ENCODE measurements at places on chromosomes 13 and 19. TPM values are rescaled to one million over a fixed set of nuclear protein-coding genes. Genes with fewer than 3 reads are reported as not detected.

Gene SBK2
- total RNA-seq = 0.41 TPM

Gene AMH
- 0.82 TPM for total RNA-seq

Gene RXFP2
- 0.82 TPM for total RNA-seq

Gene CGB8
- total RNA-seq = not detected

Gene EPS8L1
- 2.9 TPM for total RNA-seq

Gene KLK12
- not detected for total RNA-seq

DNA sequence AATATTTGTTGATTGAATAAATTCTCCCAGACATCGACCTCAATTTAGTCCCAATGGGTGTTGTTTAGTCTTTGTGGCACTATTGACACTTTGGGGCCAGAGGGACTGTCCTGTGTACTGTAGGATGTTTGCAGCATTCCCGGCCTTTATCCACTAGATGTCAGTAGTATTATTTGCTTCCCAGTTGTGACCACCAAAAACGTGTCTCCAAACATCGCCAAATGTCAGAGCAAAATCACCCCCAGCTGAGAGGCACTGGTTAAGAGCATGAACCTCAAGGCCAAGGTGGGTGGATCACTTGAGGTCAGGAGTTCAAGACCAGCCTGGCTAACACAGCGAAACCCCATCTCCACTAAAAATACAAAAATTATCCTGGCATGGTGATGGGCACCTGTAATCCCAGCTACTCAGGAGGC lies 15.4 kb downstream of the NLRP12 start:
- DNase-seq = peak; percentile 43

GRCh38 chr13:33723365-33723764 lies 94.6 kb upstream of the RFC3 start:
- no peak for DNase-seq

DNA sequence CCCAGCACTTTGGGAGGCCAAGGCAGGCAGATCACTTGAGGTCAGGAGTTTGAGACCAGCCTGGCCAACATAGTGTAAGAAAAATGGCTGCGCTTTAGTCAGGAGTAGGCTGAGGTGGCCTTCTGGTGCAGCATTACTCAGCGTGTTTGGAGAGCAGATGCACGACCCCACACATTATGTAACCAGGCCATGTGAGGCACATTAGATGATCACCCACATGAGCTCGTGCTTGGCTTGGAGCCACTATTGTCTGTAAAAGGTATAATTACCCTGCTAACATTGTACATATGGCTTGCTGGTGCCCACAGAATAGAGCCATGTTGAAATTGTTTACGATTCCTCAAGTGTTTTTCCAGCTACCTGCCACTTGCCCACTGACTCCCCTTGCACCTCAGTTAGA lies 24.0 kb upstream of the SCEL start:
- DNase-seq = no peak

- no peak for DNase-seq
Observed at GRCh38 chr19:2503521-2504109, 27.7 kb downstream of the GADD45B start.

DNA sequence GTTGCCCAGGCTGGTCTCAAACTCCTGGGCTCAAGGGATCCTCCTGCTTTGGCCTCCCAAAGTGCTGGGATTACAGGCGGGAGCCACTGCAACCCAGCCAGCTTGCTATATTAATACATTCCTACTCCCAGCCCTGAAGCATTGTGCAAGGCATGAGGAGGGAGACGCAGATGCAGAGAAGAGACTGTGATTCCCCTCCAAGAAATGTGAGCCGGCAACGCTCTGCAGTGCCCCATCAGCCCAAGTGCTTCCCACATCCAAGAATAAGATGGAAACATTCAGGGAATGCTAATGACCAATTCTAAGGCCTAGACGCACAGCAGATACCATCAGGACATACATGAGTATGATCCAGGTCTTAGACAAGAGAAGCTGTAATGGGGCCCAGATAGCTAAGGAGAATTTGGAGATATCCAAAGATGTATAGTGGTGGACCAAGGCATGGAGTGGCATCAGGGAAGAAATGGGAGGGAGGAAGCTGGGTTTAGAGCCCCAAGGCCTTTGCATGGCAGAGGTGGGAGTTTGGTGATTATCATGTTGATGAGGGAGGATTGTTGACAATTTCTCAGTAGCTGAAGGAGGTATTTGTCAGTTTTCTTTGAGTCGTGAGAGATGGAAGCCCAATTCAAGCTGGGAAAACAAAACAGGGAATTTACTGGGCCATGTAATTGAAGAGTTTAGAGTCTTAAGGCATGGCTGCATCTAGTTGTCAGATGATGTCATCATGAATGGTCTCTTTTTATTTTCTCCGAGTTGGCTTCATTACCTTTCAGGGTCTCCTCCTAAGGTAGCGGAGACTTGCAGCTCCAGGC lies 2.9 kb downstream of the PPM1N start:
- no peak for DNase-seq

DNA sequence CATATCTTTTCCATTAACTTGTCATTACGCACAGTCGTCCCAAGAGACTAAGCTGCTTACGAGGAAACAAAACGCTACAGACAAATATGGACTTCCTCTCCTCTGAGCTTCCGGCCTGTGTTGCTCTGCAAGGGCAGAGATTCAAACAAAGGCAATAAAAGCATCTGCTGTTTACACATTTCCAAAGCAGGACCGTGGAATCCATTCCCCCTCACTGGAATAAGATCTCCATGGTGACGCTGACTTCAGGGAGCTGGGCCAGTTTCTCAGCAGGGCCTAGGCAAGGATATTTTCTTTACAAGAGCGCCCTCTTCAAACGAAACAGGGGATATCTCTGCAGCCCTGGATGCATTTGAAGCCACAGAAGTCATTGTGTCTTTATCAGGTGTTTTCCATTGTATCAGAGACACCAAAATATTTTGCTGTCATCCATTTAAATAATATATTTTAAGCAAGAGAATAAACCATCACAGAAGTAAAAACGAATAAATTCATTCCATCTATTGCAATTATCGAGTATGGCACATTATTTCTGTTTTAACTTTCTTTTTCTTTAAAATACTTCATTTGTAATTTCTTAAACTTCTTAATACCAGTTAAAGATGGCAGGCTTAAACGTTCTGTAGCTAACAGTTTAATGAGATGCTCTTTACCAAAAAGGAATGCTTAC lies 177.5 kb downstream of the DCLK1 start:
- DNase-seq = peak; percentile 40

- peak; percentile 8 for DNase-seq
Observed at GRCh38 chr19:19271828-19272599, 1.1 kb downstream of the TM6SF2 start.

DNA sequence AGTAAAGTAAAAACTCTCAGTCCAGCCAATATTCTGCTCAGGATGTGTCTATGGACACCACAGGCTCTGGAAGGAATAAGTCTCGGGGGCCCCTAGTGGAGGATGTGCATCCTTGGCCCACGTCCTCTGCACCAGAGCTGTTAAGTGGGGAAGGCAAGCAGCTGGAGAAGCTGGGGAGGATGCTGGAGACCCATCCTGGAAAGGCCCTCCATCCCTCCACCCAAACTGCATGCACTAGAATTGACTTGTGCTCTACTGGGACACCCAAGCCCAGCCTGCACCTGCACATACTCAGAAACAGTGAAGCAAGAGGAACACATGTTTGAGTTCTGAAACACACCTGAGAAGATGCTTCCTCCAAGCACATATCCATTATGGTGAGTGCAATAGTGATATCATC lies 307.8 kb downstream of the TSHZ3 start:
- DNase-seq = no peak

DNA sequence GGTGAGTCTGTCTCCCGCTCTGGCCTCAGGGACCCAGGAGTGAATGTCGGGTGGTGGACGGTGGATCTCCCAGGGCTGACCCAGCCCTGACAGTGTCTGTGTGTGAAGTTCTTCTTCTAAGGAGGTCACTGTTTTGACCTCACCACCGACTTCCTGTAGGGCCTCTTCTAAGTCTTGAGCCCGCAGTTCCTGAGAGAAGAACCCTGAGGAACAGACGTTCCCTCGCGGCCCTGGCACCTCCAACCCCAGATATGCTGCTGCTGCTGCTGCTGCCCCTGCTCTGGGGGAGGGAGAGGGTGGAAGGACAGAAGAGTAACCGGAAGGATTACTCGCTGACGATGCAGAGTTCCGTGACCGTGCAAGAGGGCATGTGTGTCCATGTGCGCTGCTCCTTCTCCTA lies at the start of gene SIGLEC7:
TSS of gene SIGLEC7 (plus strand) at position 183 of the 400 bp plus-strand sequence. CDS start at position 252, 69 bp downstream.
- no peak for DNase-seq

DNA sequence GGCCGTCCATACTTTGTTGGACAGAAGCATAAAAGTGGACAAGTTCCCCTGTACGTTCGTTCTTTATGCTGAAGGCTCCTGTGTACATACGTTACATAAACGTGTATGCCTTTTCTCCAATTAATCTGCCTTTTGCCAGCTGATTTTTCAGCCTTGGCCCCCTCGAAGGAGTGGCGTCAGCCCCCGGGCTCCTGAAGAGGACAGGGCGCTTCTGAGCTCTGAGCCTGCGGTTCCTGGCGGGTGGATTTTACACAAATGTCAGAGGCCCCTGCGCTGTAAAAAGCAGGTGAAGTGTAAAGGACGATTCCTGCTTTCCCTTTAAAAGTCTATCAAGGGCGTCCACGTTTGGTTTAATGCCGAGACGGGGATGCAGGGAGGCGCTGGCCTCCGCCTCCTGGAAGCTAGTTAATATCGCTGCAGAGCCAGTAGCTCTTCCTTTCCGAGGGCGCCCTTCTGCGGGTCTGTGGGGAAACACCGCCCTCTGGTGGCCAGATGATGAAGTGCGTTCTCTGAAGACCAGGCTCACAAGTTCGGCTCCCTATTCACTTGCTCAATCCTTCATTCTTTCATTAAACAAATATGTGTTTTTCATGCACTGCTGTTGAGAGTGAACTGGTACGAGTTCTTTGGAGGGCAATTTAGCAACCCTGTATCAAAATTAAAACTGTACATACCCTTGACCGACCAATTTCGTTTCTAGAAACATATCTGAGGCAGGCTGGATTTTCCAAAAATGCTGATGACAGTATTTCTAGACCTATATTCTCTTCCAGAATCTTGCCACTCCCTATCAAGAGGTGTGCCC lies 62.0 kb downstream of the GPR12 start:
- peak; percentile 86 for DNase-seq

GRCh38 chr13:90393408-90393807 lies 954.1 kb upstream of the MIR17HG start:
- DNase-seq = no peak

DNA sequence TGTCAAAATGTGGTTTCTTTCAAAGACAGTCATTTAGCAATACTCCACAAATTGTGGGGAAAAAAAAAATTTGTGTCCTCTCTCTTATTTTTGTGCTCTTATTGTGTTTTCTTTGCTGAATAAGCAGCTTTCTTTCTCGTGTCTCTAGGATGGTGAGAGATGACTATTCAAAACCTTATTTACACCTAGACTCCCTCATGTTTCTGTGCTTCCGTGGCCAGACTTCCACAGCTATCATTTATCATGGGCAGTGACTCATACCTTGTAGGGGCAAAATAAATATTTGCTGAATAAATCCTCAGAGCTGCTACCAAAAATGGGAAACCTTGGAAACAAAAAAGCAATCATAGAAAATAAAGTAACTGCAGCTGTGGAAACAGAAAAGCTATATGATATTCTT lies 204.9 kb upstream of the MIR17HG start:
- no peak for DNase-seq

- DNase-seq = no peak
Observed at GRCh38 chr13:110062777-110063442, 244.0 kb downstream of the COL4A1 start.

DNA sequence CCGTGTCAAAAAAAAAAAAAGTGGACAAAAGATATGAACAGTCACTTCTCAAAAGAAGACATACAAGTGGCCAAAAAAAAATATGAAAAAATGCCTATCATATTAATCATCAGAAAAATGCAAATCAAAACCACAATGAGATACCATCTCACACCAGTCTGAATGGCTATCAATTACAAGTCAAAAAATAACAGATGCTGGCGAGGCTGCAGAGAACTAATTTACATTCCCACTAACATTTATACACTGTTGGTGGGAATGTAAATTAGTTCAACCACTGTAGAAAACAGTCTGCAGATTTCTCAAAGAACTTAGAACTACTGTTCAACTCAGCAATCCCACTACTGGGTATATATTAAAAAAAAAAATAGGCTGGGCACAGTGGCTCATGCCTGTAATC lies 26.5 kb upstream of the FOXO1 start:
- DNase-seq = no peak

- DNase-seq = no peak
Observed at GRCh38 chr13:24141333-24141910, 19.1 kb upstream of the SPATA13 start.
